ENCODE measurements at places on chromosomes 11 and 22.

DNA sequence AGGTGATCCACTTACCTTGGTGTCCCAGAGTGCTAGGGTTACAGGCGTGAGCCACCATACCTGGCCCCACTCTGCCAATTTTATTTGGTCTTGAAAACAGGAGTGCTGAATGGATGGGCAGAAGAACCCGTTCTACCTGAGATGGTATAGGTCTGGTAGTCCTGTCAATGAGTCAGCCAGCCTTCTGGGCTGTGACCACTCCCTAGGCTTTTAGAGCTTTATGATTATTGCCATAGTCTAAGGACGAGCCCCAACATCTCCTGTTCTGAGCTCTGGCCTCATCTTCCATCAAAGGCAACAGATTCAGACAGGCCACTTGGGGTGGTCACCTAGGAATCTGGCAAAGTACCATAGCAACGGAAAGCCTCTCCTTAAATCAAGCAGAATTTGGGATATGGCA is 11.5 kb downstream of the ZDHHC5 start:
- DNase-seq, result no peak

GRCh38 chr22:49481659-49482399 is 345.8 kb downstream of the BRD1 start:
- DNase-seq, result no peak

- DNase-seq, result no peak
Observed at GRCh38 chr11:122241566-122241965, 125.6 kb upstream of the BLID start.

DNA sequence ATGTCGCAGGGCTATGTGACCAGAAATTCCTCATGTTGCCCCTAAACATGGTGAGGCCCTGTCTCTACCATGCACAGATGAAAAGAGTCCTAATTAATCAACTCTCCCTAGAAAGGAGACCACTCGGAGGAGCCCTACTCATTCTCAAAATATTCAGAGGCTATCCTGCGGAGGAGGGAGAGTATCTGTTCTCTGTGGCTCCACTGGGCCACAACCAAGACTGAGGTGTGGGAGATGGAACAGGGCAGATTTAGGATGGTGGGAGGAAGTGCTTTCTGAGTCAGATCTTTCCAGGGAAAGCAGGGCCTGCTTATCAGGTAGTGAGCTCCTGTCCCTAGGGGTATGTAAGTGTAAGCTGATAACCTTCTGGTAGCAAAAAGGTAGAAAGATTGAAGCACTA is 37.0 kb upstream of the PRDM11 start:
- DNase-seq, result no peak

DNA sequence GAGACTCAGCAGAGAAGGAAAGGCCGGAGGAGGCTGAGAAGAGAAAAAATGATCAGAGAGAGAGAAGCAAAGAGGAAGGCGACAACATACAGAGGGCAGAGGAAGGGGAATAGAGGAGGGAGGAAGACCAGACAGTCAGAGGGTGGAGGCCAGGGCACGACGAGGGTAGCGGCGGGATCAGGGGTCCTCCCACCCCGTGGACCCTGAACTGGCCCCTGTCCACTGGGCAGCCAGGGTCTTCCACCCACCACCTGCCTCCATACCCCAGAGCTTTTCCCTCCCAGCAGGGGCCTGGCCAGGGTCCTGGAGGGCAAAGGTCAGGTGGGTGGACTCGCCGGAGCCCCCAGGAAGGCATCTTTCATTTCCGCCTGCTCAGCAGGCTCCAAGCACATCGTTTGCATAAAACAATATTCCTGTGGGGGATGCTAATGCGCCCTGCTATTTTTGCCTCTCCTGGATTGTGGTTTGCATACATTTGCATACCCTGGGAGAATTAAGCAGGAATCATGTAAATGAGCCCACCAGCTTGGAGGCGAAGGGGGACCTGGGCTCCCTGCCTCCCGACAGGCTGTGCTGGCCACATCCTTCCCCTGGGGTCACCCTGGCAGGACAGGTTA is 394.1 kb downstream of the MN1 start:
- no peak for DNase-seq

GRCh38 chr11:2211113-2211971 is 39.7 kb upstream of the TH start:
- DNase-seq, result no peak

GRCh38 chr22:49344656-49345055 is 483.0 kb downstream of the BRD1 start:
- no peak for DNase-seq

DNA sequence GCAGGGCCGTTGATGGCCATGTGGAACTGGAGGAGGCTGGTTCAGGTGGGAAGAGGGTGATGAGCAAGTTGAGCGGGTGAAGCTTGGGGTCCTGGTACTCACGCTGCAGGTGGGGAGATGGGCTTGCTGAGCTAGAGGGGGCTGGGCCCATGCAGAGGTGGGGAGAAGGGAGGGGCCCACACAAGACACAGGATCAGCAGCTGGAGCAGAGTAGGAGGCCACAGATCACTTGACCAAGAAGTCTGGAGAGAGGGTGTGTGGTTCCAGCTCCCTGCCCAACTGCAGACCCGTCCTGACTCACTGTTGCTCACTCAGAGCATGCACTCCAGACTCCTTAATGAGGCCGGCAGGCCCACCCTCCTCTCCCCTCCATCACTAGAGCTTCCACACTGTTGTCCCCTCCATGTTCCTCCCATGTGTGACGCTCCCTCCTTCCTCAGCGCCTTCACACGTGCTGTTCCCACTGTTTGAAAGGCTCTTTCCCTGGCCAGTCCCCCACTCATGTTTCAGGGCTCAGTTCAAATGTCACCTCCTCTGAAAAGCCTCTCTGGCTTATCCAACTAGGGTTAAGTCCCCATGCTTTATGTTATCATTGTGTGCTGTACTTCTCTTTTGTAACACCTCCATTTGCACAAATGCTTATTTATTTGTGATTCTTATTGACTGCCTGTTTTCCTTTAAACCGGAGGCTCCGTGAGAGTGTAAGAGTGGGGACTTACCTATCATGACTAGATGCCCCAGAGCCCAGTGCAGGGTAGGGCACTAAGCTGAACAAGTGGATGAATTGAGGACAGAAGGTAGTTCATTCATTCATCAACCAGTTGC is 2.3 kb downstream of the CCDC86 start:
- no peak for DNase-seq

DNA sequence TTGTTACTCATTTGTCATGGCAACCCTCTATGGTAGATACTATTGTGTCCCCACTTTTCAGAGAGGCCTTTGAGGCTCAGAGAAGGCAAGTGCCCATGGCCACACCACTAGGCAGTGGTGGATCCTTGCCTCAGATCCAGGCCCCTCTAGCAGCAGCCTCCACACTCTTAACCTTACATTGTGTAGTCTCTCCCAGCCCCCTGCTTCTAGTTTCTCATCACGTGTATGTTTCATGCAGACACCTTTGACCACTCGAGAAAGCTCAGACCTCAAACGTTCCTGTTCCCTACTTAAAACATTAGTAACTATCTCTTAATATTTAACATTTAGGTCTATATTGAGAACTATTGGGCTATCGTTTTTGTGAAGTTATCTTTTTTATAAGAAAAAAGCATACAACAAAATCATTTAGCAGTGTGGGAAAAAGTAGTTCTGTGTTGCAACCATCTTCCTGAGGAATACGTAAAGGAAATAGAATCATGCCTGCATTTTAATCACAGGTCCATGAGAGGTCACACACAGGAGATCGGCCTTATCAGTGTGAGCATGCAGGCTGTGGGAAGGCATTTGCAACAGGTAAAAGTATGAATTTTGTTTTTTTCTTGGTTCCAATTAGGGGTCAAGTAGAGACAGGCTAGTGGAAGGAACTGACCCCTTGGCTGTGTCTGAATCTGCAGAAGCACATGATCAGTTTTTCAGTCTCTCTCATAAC is 35.1 kb downstream of the ZNF143 start:
- no peak for DNase-seq

- DNase-seq, result no peak
Observed at GRCh38 chr11:111604392-111605009, 2.3 kb downstream of the SIK2 start.

DNA sequence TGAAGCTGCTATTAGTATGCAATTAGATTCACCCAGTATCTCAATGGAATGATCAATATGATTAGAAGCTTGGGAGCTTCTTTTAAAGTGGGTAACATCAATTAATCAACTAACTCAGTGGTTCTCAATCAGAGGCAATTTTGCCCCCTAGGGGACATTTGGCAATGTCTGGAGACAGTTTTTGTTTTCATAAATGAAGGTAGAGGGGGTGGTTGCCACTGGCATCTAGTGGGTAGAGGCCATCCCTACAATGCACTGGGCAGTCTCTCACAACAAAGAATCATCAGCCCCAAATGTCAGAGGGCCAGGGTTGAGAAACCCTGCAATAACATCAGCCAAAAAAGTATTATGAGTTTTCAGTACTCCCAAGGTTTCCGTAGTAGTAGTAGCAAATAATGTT is 5.9 kb upstream of the AMOTL1 start:
- DNase-seq, result no peak

- DNase-seq, result no peak
Observed at GRCh38 chr11:33434294-33434693, 177.1 kb downstream of the HIPK3 start.

GRCh38 chr11:82815406-82815805 is 81.7 kb upstream of the FAM181B start:
- no peak for DNase-seq

- DNase-seq, result no peak
Observed at GRCh38 chr11:12180257-12181205, 70.1 kb downstream of the MICAL2 start.

DNA sequence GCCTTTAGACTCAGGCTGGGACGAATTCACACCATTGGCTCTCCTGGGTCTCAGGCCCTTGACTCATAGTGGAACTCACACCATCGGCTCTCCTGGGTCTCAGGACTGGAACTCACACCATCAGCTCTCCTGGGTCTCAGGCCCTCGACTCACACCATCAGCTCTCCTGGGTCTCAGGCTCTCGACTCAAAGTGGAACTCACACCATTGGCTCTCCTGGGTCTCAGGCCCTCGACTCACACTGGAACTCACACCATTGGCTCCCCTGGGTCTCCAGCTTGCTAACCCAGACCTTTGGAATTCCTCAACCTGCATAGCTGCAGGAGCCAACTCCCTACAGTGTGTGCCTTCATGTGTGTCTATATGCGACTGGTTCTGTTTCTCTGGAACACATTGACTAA is 56.7 kb downstream of the SHISAL1 start:
- no peak for DNase-seq

DNA sequence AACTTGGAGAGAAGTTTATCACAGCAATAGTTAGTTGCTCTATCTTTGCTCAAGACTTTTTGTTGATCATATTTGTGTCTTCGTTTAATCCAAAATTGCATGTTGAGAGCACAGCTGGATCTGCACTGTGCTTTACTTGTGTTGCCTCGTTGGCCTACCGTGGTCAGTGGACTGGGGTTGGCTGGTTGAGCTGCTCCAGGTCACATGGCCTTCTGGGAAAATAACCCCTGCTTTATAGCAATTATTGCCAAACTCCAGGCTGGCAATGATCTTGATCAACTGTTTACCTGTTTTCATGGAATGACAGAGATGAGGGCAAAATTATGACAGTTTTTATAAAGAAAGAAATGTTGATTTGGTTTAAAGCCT is 5.7 kb upstream of the PLET1 start:
- DNase-seq, result no peak

DNA sequence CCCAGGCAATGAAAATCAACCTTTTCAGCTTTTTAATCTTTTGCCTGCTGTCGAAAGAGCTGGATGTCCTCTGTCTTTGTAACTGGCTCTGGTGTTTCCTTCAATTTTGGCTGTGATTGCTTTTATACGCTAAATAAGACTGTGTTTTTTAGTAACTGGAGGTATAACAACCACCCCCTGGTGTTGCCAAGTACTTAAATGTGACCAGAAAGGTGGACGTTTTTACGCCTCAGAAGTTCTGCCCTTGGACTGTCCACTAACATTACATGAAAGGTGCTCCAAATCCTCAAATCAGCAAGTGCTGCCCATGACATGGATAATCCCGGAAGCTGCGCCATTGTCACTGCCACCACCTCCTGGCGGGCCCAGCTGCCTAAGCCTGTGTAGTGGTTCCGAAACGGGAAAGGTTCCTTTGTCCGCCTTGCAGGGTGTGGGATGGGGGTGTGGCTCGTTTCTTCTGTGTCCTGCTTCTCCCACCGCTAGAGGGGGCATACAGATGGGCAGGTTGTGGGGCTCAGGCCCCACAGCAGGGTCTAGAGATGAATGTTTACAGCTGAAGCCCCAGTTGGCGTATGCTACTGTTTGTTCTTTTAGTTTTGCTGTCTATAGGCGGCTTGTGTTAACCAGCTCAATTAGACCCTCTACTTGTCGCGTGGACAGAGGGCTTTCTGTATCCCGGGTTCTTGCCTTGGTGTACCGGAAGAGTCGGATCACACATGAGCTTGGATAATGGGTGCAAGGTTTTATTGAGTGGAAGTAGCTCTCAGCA is 82.2 kb upstream of the SEPTIN5 start:
- no peak for DNase-seq

DNA sequence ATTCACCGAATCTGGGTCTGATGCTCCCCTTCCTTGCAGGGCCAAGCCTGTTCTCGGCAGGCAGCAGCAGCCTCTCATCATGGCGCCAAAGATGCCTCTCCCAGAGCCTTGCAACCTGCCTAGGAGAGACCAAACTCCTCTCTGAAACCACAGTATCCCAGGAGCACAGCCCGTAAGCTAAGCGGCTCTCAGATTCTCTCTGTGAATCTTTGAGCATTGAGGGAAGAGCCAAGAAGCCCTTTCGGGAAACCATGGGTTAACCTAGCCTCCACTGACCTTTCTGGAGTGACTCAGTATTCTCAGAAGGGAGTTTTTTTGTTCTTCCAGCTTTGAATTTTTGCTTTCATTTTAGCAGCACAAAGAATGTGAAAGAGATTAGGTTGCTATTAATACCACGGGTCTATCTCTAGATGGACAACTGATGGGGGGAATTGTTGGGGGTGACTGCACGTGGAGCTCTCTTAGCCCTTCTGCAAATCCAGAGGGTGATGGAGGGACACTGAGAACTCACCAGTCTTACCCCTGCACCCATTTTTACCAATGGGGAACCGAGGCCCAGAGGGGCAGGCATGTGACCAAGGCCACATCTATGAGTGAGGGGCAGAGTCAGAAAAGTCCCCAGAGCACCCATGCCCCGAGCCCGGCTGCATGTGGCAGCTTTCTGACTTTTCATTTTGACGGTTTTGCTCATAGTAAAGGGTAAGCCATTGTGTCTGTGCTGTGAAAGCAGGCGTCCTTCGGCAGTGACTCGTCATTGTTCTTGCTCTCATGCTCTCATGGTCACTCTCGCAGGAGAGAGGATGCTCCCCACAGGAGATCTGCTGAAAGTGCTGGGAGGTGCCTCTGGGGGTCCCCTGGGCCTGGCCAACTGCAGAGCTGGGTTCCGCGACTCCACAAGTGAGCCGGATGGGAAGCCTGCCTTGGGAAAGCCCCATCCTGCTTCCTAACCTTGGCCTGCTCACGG is 36.0 kb downstream of the IRAG1 start:
- peak; percentile 63 for DNase-seq

All from non-pigmented ciliary epithelial cell (primary cell).